ENCODE measurements at places on chromosomes 5 and 9. TPM values are rescaled to one million over a fixed set of nuclear protein-coding genes. Genes with fewer than 3 reads are reported as not detected.

CDC20B gene
- not detected for total RNA-seq

CMBL gene
- 21.6 TPM for total RNA-seq

PURA gene
- 21.7 TPM for total RNA-seq

FAM78A gene
- 0.59 TPM for total RNA-seq

PCDHGB6 gene
- 3.5 TPM for total RNA-seq

WNT8A gene
- total RNA-seq: not detected

PDLIM4 gene
- 17.3 TPM for total RNA-seq

SVEP1 gene
- total RNA-seq: 9.8 TPM

SOX30 gene
- total RNA-seq: not detected

EIF4EBP3 gene
- 0.90 TPM for total RNA-seq

RXRA gene
- 7.1 TPM for total RNA-seq

OGN gene
- total RNA-seq: 2.1 TPM

EIF4E1B gene
- total RNA-seq: not detected

N4BP3 gene
- total RNA-seq: 0.35 TPM

C9 gene
- 1.4 TPM for total RNA-seq

CSF2 gene
- not detected for total RNA-seq

Measured in smooth muscle cell of the coronary artery (primary cell).